HL-60 (cell line): ENCODE measurements at places on chromosomes 5 and 9.

GRCh38 chr9:114929201-114929600 is 1.2 kb downstream of the TNFSF8 start:
- DNase-seq = no peak

- DNase-seq = no peak
Measured at GRCh38 chr9:104028827-104029226, 65.3 kb upstream of the SMC2 start.

GRCh38 chr5:1152156-1152555 is 40.3 kb upstream of the SLC12A7 start:
- DNase-seq = no peak

DNA sequence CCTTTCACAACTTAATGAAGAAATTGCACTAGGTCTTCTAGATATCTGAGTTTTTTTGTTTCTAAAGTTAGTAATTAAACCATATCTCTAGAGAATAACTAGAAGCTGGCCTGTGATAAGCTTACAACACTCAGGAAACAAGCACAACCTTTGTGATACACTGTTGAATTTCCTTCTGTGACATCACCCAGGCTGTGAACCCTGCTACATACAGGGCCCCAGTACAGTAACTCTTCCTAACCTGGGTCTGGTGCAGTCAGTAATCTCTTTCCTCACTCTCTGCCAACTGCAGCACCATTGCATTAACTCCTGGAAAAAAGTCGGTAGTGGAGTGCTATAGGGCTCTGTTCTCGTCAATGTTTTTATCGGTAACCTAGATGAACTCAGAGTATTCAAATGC is 10.6 kb upstream of the IGFBPL1 start:
- DNase-seq = no peak

GRCh38 chr9:15824310-15824709 is 271.5 kb downstream of the CCDC171 start:
- no peak for DNase-seq

DNA sequence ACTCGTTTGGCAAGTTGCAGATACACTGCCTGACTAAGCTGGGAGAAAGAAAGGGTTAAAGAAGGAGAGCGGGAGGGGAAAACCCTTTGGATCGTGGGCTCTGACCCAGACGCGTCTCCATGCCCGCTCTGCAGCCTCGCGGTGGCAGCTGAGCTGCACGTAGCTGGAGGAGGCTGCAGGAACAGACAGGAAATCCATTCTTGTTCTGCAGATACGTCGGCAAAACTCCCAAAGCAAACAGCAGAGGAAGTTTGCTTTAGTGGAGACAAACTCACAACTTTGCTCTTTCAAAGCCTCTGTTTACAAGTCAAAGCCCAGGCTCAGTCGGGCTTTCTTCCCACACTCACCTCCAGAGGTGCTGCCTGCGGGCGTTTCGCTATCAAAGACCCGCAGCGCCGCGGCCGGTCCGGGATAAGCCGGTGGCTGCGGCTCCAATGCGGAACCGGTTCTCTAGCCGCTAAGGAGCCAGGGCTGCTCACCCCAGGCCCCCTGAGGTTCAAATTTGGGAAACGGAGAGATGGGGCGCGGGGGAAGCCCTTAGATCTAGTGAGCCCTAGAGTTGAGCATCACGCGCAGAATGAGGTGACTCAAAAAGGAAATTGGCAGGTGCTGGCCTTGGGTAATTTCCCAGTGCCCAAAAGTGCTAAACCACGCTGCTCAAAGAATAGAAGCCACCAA is 60.7 kb downstream of the MAT2B start:
- no peak for DNase-seq

DNA sequence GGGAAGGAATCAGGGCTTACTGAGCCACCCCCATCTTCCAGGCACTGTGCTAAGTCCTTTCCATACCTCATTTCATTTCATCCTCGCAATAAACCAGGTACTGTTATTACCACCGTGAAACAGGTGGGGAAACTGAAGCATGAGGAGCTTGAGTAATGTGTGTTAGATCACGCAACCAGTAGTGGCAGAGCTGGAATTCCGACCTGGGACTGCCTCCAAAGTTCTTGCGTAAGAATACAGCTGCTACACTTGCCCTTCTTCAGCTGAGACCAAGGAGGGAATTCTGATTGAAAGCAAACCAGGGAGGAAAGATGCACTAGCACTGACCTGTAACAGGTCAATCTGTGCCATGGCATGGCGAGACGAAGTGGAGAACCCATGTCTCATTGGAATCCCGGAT is 113.4 kb upstream of the MSX2 start:
- no peak for DNase-seq

DNA sequence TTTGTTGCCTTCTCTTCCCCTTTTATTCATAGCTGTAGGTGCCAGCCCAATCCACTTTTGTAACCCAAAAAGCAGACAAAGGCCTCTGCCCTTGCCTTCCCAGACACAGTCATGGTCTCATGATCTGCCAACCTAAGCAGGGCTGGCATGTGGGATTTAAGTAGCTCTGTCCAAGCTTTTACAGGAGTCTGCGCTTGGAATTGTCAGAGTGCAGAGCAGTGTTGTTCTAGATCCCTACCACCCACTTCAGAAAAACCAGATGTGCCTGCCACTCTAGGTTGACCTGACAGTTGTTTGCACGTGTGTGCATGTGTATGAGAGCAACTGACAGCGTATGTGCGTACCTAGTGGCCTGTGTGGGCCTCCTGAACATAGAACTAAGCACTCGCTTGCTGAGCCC is 87.8 kb upstream of the SPRY4 start:
- no peak for DNase-seq

DNA sequence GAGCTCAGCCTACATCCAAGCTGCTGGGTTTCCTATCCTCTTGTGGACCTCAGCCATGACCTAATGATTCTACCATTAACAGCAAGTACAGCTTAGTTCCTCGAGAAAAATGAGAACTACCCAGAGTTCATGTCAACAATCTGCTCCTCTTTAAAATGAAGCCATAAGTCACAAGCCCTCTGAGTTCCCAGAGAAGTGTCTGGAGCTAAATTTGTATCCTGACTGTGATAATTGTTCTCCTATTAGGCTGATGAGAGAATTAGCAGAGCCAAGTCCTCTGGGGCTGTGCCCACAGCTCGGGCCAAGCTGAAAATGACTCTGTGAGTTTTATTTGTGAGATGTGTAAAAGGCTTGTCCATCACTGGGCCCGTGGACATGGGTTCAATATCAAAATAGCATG is 145.1 kb upstream of the SMIM23 start:
- no peak for DNase-seq

- no peak for DNase-seq
Measured at GRCh38 chr5:67404256-67405100, 207.9 kb upstream of the CD180 start.

DNA sequence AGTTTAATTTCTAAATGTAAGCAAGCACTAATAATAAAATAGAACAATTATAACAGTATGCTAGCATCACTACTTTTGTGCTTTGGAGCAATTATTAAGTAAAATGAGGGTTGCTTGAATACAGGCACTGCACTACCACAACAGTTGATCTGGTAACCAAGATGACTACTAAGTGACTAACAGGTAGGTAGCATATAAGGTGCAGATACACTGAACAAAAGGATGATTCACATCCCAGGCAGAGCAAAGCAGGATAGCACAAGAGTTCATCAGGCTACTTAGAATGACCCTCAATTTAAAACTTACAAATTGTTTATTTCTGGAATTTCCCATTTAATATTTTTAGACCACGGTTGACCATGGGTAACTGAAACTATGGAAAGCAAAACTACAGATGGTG is 48.0 kb upstream of the RGS7BP start:
- DNase-seq = no peak

DNA sequence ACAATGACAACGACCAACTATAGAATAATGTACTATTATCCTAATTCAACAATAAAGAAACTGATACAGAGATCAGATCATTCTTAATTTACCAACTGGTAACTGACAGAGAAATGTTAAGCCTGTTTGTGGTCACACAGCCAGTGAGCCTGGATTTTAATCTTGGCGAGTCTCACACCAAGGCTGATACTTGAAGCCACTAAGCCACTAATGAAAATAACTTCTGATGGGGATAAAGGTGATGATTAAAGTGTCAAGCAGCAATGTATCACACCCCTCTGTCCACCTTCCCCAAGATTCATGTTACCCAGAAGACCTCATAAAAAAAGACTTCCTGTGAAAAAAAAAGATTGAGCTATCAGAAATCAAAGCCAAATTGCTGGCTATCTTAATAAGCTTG is 350.5 kb downstream of the SPOCK1 start:
- no peak for DNase-seq

DNA sequence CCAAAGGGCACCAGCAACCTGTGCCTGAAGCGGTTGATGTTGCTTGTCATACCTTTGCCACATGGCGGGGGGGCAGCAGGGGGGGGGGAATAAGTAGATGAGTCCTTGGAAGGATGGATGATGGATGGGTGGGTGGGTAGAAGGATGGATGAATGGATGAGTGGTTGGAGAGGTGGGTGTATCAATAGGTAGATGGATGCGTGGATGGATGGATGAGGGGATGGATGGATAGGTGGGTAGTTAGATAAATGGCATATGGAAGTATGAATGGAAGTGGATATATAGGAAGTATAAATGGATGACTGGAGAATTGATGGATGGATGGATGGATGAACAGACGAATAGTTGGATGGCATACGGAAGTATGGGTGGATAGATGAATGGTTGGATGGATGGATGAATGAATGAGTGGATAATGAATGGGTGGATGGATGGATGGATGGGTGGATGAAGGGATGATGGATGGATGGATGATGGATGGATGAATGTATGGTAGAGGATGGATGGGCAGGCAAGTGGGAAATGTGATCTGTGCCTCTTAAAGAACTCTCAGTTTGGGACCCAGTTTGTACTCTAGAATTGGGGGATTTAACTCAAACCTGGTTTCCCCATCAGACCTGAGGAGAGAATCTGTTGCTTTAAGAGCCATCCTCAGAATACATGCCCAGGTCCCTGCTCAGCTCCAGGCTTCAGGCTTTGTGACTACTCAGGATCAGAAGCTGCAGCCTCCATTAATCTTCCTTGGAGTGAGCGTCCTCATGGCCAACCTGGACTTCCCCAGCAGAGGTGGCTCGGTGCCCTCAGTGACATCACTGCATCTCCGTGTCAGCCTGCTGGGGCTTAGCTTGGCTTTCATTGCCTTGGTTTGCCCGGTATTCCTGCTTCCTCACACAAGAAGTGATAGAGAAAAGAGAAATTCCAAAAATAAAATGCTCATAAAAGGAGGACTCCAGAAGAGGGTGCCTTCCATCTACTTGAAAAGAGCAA is 27.6 kb upstream of the SUSD3 start:
- DNase-seq = no peak

DNA sequence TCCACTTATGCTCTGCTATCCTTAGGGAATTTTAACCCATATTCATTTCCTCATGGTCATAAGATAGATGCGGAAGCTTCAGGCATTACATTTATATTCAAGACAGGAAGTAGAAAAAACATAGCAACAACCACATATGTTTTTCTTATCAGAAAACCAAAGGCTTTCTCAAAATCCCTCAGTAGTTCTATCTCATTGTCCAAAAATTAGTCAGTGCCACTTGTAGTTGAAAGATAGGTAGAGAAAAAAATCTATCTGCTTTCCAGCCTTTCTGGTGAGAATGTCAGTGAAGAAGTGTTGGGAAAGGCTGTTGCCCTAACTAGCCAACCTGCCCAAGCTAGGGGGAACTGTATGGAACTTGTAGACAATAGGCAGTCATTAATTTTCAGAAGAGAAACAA is 23.5 kb upstream of the MOCS2 start:
- no peak for DNase-seq

GRCh38 chr5:167730121-167730520 is 561.3 kb upstream of the WWC1 start:
- DNase-seq = no peak

- DNase-seq = no peak
Measured at GRCh38 chr5:159838551-159839222, 77.6 kb upstream of the ADRA1B start.

DNA sequence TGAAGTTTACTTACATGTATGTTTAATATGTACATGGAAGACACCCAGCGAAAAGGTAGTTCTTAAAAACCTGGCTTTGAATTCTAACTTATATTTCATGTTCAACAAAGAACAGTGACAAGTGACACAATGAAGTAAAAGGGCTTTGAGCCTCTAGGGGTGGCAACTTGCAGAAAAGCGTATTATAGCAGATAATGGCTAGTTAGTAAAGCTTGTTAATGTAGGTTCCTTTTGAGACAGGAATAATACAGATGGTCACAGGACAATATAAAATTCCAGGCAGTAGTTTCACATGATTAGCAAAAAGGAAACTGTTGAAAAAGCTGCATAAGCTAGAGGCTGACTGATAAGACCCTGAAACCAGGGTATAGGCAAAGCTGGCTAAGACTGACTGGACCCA is 132.4 kb upstream of the FTMT start:
- no peak for DNase-seq

- no peak for DNase-seq
Measured at GRCh38 chr5:105501315-105501714, 1938.7 kb upstream of the NUDT12 start.

DNA sequence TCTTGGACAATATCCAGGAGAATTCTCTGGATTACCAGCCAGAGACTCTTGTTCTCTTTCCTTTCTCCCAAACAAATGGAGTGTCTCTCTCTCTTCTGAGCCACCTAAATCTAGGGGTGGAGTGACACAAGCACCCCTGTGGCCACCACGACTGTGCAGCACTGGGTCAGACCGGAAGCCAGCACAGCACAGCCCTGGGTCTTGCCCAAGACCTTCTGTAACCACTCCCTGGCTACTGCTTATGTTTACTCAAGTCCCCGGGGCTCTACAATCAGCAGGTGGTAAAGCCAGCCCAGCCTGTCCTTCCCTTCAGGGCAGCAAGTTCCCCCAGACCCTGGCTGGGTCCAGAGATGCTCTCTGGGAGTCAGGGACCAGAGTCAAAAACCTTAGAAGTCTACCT is 110.0 kb upstream of the TUT7 start:
- DNase-seq = no peak
